ENCODE measurements at places on chromosomes 6 and 20.

GRCh38 chr20:25032478-25033264 lies 25.3 kb downstream of the ACSS1 start:
- no peak for DNase-seq

DNA sequence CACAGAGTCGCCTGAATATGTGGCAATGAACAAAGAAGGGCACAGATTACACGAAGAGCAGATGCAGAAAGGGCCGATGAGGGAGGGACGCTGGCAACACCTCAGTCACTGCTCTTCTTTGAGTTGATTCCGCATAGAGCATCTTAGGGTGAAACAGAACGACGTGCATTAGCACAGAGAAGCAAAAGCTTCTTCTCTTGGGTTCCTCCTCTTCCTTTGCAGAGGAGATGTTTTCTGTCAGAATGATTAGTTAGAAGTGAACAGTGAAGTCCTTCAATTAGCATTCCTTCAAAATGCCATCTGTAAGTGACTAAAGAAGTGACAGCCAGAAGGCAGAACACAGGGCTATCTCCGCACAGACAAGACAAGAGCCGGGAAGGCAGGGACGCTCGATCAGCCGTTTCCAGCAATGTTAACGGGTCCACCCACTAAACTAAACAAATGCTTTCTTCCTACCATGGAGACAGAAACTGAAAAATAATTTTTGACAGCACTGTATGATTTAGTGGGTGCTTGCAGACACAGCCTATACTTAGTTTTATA lies 219.8 kb upstream of the AGPAT4 start:
- no peak for DNase-seq

- no peak for DNase-seq
These were observed 260.0 kb upstream of the SUPT3H start for GRCh38 chr6:45637611-45638257.

DNA sequence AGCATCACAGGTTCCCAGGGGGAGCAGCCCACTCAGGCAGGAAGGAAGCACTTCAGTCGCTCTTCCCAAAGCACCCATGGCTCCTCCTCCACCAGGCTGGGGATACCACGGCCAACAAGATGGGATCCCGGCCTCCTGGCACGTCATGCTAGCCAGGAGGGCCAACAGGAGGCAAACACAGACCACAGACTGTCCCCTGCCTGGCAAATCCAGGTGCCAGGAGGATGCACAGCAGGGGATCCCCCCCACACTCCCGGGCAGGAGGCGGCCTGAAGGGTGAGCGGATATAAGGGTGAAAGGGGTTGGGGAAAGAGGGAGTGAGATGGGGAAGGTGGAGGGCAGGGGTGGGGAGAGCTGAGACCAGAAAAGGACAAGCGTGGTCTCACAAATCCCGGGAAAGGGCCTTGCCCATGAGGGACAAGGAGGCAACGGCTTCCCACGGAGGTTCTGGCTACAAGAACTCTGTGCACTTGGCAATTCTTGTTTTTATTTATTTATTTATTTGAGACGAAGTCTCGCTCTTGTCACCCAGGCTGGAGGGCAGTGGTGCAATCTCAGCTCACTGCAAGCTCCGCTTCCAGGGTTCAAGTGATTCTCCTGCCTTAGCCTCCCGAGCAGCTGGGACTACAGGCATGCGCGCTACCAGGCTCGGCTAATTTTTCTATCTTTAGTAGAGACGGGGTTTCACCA lies 7.2 kb downstream of the PXDC1 start:
- DNase-seq: no peak

- no peak for DNase-seq
These were observed 3.6 kb upstream of the DNAJC5 start for GRCh38 chr20:63891061-63892002.

DNA sequence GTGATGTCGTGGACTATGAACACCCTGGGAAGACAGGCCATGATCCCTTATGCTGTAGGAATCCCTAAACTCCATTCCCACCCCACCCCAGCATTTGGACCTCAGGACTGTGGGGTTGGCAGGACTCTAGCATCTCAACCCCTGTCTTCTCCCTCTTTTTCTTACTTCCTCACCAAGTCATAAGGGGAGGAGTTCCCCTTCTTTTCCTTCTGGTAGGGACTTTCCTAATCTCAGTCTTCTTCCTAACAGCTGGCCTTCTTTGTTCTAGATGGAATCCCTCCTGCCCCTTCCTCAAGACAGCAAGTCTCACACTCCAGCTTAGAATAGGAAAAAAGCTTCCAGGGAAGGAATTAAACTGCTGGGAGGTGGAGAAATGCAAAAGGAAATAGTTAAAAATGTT lies 2.3 kb upstream of the SIRPB2 start:
- DNase-seq: no peak

- no peak for DNase-seq
These were observed at the start of gene ARFGEF3 for GRCh38 chr6:138161338-138162110. Gene ARFGEF3 (plus strand): TSS chr6:138161939. CDS start chr6:138162087, 148 bp downstream.

- DNase-seq: no peak
These were observed 17.2 kb downstream of the CSE1L start for GRCh38 chr20:49063279-49063678.

GRCh38 chr20:60576236-60576635 lies 618.0 kb downstream of the CDH26 start:
- DNase-seq: no peak

DNA sequence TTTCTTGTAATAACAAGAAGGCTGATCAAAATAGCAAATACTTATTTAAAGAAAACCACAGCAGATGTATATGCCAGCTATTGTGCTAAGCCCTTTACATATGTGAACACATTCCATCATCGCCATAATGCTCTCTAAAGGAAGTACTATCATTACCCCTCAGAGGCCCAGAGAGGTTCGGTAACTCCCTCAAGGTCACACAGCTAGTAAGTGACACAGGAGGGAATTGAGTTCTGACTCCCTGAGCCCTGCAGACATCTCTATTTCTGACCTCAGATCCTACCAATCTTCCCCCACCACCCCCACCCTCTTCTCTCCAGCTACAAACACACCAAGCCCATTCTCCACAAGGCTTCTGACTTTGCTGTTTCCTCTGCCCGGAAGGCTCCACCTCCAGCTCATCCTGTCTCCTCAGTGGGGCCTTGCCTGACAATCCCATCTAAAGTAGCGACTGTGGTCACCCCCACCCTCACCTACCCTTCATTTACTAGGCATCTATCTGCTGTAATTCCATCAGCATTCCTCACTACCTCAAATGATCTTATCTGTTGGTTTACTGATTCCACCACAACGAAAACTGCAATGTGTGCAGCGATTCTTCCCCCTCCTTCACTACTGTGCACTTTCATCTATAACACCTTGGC lies 234.5 kb downstream of the LRFN2 start:
- DNase-seq: no peak

- DNase-seq: no peak
These were observed 53.7 kb downstream of the KIF13A start for GRCh38 chr6:17933716-17934115.

GRCh38 chr20:22679197-22679596 lies 94.8 kb upstream of the FOXA2 start:
- no peak for DNase-seq

DNA sequence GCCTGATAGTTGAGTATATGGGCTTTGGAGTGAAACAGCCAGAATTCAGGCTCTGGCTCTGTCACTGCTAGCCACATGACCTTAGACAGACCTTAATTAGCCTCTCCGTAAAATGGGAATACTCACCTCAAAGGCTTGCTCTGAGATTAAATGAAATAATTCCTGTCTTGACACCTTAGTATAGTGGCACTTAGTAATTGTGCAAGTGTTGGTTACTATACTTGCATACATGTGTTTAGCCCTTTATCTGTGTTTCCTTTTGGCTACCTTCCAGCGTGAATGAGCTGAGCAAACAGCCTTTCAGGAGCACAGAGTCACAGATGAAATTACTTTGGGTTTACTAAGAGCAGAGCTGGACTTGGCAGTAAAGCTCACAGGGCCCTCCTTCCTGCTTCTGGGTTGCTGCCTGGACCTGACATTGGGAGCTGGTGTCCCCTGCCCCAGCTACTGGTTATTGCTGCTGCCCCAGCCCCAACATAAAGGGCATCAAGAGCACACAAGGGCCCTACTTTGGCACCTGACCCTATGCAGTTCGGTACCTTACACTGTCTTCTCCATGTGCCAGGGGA lies 32.8 kb downstream of the CD164 start:
- DNase-seq: peak; percentile 30

DNA sequence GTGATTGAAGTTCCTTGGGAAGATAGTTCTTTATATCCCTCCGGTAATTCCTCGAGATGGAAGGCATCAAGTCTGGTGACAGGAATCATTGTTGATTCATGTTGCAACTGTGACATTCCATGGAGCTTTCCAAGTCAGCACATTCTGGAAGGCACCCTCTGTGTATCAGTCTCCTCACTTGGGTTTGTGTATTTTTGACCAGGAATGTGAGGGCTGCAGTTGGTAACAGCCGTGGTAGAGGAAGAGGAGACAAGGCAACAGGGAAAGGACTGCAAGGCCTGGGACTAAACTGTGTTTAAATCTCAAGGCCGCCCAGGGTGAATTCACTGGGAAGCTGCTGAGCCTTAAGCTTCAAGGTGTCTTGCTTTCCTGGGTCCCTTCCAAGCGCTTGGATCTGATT lies 99.0 kb downstream of the CLIC5 start:
- no peak for DNase-seq

DNA sequence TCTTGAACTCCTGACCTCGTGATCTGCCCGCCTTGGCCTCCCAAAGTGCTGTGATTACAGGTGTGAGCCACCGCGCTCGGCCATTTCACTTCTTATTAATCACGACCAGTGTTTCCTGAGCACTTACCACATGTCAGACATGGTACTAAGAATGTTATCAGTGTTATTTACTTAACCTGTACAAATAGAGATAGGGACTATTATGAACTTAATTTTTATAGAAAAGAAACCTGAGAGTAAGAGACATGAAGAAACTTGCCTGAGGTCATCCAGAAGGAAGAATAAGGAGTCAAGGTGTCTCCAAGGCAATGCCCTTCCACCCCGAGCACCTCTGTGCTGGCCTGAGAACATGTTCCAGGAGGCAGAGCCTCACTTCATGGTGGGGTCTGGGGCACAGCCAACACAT lies 29.3 kb upstream of the EZR start:
- no peak for DNase-seq

DNA sequence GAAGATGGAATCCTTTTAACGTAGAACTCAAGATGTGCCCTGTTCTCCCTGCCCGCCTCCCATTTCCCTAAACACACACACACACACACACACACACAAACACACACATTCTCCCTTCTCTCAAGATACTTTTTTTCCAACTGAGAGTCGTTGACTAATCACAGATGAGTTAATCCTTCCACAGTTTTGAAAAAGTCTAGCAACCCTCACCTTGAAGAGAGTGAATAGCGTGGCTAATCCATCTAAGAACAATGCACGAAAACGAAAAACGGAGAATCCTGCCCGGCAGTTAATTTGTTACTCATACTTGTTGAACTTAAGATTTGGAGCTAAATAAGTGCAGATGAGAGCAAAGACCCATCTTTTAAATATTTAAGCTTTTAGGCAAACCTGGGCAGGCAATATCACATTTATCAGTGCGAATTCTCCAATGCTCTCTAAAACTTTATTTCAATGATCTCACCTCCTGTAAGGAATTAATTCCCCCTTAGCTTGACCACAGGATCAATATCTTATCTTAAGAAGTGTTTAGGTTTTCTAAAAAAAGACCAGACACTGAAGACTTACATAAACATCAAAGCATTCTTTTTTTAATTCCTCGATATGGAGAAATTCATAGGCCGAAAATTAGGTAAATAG lies 1.1 kb downstream of the AGPAT4 start:
- no peak for DNase-seq

- DNase-seq: no peak
These were observed at the start of gene DEFB123 for GRCh38 chr20:31440012-31440659. Gene DEFB123 (plus strand): TSS chr20:31440632. CDS start chr20:31440699, 67 bp downstream.

DNA sequence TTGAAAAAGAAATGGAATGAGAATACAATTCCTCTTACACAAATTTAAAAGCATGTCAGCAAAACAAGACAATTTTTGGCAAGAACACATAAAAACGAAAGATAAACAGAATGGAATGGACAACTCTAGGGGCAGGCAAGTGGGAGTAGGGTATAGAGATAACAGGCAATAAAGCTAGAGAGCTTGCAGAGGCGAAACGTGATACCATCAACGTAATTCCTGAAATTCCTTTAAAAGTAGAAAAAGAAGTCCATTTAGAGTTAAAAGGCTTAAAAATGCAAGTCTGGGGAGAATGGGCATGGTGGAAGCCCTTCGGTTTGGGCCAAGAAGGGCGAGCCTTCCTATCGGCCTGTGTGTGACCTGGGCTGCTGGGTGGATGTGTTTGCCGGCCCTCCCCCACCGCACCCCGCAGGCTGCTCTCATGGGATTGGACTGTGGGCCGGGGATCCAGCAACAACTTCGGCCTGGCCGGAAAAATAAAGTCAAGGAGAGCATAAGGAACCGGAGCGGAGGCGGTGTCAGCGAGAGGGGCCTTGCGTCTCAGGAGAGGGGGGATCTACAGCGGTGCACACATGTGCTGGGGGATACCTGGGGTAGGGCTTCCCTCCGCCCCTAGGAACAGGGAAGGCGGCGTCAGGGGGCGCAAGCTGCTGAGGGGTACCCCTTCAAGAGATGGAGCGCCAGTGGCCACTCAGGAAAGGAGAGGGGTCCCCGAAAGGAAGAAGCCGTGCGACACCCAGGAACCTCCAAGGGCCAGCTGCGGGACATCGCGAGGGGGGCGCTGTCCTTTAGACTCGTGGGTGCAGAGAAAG lies 4.1 kb downstream of the TMEM239 start:
- no peak for DNase-seq

DNA sequence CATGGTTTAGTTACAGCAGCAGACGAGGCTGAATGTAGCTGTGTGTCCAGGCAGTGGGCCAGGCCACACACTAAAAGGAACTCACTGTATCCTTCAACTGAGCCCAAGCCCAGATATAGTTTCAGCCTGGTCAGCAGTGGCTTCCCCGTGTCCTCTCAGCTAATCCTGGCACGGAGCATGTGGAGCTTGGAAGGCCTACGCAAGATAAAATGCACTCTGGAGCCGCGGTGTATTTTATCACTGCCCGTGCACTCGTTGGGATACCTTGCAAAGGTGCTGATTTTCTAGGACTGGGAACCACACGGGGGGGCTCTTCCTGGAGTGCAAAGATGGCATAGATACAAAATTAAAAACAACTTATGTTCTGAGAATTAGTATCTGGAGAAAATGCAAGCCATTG lies 48.4 kb upstream of the IYD start:
- no peak for DNase-seq

GRCh38 chr6:16731478-16732051 lies 29.7 kb downstream of the ATXN1 start:
- no peak for DNase-seq

DNA sequence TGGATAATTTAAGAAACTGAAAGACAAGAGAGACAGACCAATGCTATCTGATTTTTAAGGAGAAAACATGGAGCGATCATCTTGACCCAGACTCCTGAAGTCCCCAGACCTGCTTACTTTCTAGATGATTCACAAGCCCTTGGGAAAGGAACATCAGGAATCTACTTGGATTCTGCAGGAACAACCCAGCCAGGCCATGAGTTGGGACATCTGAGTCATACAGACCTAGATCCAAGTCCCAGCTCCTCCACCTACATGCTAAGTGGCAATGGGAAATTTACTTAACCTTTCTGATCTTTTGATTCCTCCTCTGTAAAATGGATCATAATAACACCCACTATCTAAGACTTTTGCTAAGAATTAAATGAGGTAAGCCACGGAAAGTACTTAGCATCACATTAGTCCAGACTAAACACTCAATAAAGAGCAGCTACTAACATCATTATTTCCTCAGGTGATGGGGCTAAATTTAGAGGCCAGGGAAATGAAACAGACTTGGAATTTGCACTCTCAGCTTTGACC lies 61.0 kb upstream of the MAFB start:
- no peak for DNase-seq

Data from bone marrow (tissue), 2 donors.